Mammary microvascular endothelial cell (primary cell): ENCODE measurements at places on chromosomes 6 and 20. TPM values are rescaled to one million over a fixed set of nuclear protein-coding genes. Genes with fewer than 3 reads are reported as not detected.

The TJAP1 gene
- total RNA-seq, result 17.1 and 23.9 TPM in 2 replicates

The LHFPL5 gene
- total RNA-seq, result 0.20 TPM in 1 of 2 replicates, not detected in the other

The SAPCD1 gene
- total RNA-seq, result 0.67 and 1.7 TPM in 2 replicates

The PPT2 gene
- total RNA-seq, result 14.4 and 22.5 TPM in 2 replicates

The MUC22 gene
- total RNA-seq, result not detected in 2 replicates

The HMGCLL1 gene
- total RNA-seq, result not detected in 2 replicates

The TREML2 gene
- total RNA-seq, result not detected in 2 replicates

The NKAIN2 gene
- not detected in 2 replicates for total RNA-seq

The TCP11 gene
- total RNA-seq, result not detected in 2 replicates

The GRM1 gene
- not detected in 2 replicates for total RNA-seq

The TRAPPC3L gene
- 0.10 TPM in 1 of 2 replicates, not detected in the other for total RNA-seq

The SLC25A27 gene
- total RNA-seq, result 0.10 and 0.53 TPM in 2 replicates

The FAM209B gene
- total RNA-seq, result not detected in 2 replicates

The KIAA1755 gene
- total RNA-seq, result 0.34 TPM in 1 of 2 replicates, not detected in the other

The PAK5 gene
- total RNA-seq, result not detected in 2 replicates

The DOK5 gene
- total RNA-seq, result 0.67 TPM in 1 of 2 replicates, not detected in the other

The POU5F1 gene
- 1.3 TPM in 1 of 2 replicates, not detected in the other for total RNA-seq

The FITM2 gene
- 4.8 and 5.3 TPM in 2 replicates for total RNA-seq

The TAAR2 gene
- total RNA-seq, result not detected in 2 replicates

The SH3BGRL2 gene
- 23.8 and 27.3 TPM in 2 replicates for total RNA-seq

The BANF2 gene
- total RNA-seq, result not detected in 2 replicates

The NMBR gene
- not detected in 2 replicates for total RNA-seq

The ID1 gene
- 965 and 1,004 TPM in 2 replicates for total RNA-seq

The DEFB112 gene
- total RNA-seq, result not detected in 2 replicates

The TXLNB gene
- 0.53 and 0.64 TPM in 2 replicates for total RNA-seq

The LPA gene
- total RNA-seq, result not detected in 2 replicates

The SLC17A5 gene
- 19.3 and 19.6 TPM in 2 replicates for total RNA-seq

The PNPLA1 gene
- not detected in 2 replicates for total RNA-seq

The SMPD2 gene
- 6.6 and 8.7 TPM in 2 replicates for total RNA-seq

The ALDH8A1 gene
- 0.40 TPM in 1 of 2 replicates, not detected in the other for total RNA-seq

The VNN1 gene
- total RNA-seq, result 0.20 and 0.69 TPM in 2 replicates

The FLRT3 gene
- 0.27 and 0.30 TPM in 2 replicates for total RNA-seq

The TFAP2D gene
- total RNA-seq, result not detected in 2 replicates

The KCNK5 gene
- not detected in 2 replicates for total RNA-seq

The CDYL gene
- 22.9 and 25.8 TPM in 2 replicates for total RNA-seq

The KHDRBS2 gene
- not detected in 2 replicates for total RNA-seq

The CLVS2 gene
- total RNA-seq, result not detected in 2 replicates

The NFATC2 gene
- total RNA-seq, result 9.4 and 10.7 TPM in 2 replicates

The PGK2 gene
- total RNA-seq, result not detected in 2 replicates

The SIM1 gene
- not detected in 2 replicates for total RNA-seq

The HSPA1L gene
- total RNA-seq, result 0.33 and 0.39 TPM in 2 replicates

The MYBL2 gene
- 76.7 and 81.3 TPM in 2 replicates for total RNA-seq

The CNR1 gene
- total RNA-seq, result 0.05 TPM in 1 of 2 replicates, not detected in the other

The SIRPB1 gene
- total RNA-seq, result 0.80 TPM in 1 of 2 replicates, not detected in the other

The CABLES2 gene
- total RNA-seq, result 7.0 and 9.1 TPM in 2 replicates

The OTOR gene
- not detected in 2 replicates for total RNA-seq

The BPIFB2 gene
- total RNA-seq, result not detected in 2 replicates

The HUS1B gene
- total RNA-seq, result 0.13 and 1.2 TPM in 2 replicates

The DSE gene
- total RNA-seq, result 14.6 and 15.3 TPM in 2 replicates

The OR2H2 gene
- total RNA-seq, result not detected in 2 replicates

The SPINT4 gene
- not detected in 2 replicates for total RNA-seq
